ENCODE measurements at places on chromosomes 2 and 18. TPM values are rescaled to one million over a fixed set of nuclear protein-coding genes. Genes with fewer than 3 reads are reported as not detected.

The SP100 gene
- 282 TPM for total RNA-seq

The SFTPB gene
- not detected for total RNA-seq

The FBXO15 gene
- 0.41 TPM for total RNA-seq

The DNER gene
- not detected for total RNA-seq

The CCDC74B gene
- 0.82 TPM for total RNA-seq

The LHCGR gene
- not detected for total RNA-seq

The CCDC74A gene
- total RNA-seq: 1.9 TPM

The ZSCAN30 gene
- 12.5 TPM for total RNA-seq

The ZSWIM2 gene
- not detected for total RNA-seq

The GFPT1 gene
- total RNA-seq: 38.9 TPM

The RND3 gene
- not detected for total RNA-seq

The LYPD6 gene
- total RNA-seq: not detected

All from T-helper 2 cell treated with Interferon-gamma antibody and Interleukin-4, amounts not matched to agents 100 ng/mL and 5 ng/mL, for 36 hours (primary cell).